ENCODE measurements at places on chromosomes 5 and 9. TPM values are rescaled to one million over a fixed set of nuclear protein-coding genes. Genes with fewer than 3 reads are reported as not detected.

PCDHGB6 gene
- total RNA-seq = 4.3 TPM

FAM169A gene
- total RNA-seq = 1.2 TPM

DDX4 gene
- total RNA-seq = not detected

SPINK6 gene
- total RNA-seq = not detected

EPB41L4A gene
- 0.51 TPM for total RNA-seq

PCDHGA12 gene
- total RNA-seq = 13.7 TPM

ENTREP1 gene
- under 0.01 TPM for total RNA-seq

PFDN1 gene
- total RNA-seq = 35.5 TPM

WHRN gene
- 0.51 TPM for total RNA-seq

Measured in fibroblast of lung (primary cell).